Cerebellum (tissue), 4 donors: ENCODE measurements at places on chromosomes 7 and 10.

DNA sequence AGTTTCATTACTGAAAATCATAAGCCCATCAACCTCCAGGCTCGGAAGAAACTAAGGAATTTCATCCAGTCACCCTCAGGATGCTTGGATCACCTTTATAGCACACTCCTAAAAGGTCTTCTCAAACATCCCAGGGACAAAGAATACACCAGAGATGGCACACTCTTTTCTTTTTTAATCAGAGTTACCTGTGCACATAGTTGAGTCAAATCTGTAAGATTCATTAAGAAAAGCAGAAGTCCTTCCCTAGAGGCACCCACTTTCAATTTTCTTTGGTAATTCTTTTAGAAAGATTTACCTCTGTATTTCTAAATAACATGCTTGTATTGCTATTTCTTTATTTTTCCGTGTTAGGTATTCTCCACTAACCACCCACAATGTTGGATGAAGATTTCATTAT is 50.6 kb upstream of the IL6 start:
- DNase-seq = no peak

DNA sequence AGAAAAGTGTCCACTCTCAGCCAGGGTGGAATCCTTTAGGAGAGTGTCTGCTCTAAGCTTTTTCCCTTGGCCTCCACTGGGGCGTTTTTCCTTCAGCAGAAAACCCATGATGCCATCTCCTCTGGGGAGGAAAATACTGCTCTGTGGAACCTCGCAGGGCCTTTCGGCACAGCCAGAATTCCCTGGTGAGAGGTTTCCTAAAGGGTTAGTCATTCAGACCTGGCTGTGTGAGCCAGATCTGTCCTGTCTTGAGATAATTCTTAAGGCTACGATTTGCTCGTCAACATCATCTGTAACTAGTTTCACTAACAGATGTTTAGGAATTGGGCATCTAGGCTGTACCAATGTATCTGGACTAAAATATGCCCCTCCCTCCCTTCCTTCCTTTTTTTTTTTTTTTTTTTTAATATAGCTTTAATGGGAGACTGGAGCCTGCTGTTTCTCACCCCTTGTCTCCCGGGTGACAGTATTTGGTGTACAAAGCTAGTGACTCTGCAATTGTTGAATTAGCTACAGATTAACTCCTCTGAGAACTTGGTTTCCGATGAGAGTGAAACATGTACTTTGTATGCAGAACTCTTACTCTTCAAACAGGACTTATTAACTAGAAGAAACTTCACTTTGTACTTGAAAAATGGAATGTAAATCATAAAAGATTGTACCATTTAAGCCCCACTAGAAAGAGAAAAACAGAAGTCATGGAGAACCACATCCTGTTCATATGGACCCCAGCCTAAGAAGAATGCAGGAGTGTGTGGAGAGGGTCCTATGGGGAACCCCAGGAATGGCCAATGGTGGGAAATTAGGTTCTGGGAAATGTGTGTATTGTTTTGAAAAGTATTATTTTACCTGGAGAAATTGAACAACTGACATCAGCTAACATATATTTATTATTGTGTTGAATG is 230.9 kb downstream of the CAMK1D start:
- no peak for DNase-seq

DNA sequence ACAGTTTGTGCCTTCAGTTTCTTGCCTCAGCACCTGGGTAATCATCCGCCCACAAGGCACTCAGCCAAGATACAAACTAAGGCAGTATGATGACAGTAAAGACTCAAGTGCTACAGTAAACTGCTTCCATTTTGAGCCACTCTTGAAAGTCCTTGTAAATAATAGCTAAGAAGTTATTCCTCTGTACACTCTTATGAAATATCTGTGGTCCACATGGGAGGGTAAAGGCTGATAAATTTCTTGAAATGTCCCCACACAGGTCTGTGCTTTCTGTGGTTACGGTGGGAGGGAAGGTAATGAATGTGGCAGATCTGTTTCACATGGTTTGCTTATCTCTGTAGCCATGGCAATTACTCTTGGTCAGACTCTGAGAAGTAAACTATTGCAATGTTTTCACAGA is 551.0 kb upstream of the ZWINT start:
- DNase-seq = no peak

GRCh38 chr10:89257581-89257980 is 6.0 kb upstream of the LIPA start:
- no peak for DNase-seq

DNA sequence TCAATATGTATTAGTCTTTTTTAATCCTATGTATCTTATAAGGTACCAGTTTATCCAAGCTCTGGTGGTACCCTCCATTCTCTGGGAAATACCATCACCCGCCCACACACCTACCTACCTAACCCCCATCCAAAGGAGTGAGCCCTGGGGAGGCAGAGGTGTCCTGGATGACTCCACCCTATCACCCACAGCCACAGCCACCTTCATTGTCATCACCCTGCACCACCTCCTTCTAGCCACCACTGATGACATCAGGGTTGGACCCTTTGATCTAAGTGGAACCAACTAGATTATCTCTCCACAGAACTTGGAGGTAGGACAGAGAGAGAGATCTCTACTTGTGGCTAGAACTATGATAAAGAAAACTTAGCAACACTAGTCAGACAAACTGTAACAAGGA is 259.4 kb downstream of the PARD3 start:
- DNase-seq = no peak

- DNase-seq = no peak
Measured at GRCh38 chr10:13564576-13564975, 22.2 kb upstream of the PRPF18 start.

- no peak for DNase-seq
Measured at GRCh38 chr10:27504808-27505460, 830 bp downstream of the RAB18 start.

DNA sequence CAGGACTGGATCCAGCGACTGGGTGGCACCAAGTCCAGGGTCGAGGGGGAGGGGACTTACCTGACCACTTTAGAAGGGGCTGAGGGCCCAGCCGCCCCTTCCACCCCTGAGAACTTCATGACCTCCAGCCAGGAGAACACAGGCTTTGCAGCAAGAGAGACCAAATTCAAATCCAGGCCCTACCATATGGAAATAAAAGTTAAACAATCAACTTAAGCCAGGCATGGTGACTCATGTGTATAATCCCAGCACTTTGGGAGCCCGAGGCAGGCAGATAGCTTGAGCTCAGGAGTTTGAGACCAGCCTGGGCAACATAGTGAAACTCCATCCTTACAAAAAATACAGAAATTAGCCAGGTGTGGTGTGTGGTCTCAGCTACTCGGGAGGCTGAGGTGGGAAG is 61.9 kb downstream of the COL13A1 start:
- no peak for DNase-seq

DNA sequence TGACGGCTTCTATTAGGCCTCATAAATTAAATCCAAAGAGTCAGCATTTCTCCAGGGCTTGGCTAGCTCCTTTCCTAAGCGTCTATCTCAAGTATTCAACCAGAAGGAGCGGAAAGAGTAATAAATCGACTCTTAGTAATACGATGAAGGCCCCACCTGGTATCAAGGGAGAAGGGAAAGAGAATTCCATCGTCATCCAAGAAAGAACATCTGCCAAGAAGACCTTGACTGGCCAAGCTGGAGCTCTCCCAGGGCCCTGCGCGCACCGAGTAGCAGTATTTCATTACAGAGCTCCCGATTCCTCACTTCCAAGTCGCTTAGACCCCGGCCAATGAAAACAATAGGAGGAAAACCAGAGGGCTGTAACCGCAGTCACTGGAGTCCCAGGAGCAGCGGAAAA is 178.0 kb upstream of the FRMD4A start:
- DNase-seq = no peak

DNA sequence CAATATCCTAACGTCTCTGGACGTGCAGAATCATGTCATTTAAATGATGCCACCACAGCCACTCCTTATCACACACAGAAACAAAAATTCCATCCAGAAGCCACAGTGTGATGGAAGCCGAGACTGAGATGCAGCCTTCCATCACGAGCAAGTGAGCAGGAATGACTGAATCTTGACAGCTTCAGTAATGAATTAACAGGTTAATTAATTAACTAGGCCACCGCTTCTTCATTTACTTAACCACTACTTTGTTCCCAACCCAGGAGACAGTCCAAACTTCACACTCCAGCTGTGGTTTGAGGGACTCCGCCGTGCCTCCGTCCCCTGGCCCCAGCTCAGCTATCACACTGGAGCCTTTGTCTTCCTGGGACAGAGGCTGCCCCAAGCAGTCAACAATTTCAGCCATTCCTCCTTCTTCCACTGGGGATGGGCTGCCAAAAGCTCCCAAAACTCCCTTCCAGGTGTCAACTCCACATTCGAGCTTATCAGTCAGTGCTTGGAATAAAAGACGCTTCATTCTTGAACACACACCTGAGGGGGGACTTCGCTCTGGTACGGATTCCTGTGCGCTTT is 65.9 kb downstream of the FGFR2 start:
- no peak for DNase-seq

DNA sequence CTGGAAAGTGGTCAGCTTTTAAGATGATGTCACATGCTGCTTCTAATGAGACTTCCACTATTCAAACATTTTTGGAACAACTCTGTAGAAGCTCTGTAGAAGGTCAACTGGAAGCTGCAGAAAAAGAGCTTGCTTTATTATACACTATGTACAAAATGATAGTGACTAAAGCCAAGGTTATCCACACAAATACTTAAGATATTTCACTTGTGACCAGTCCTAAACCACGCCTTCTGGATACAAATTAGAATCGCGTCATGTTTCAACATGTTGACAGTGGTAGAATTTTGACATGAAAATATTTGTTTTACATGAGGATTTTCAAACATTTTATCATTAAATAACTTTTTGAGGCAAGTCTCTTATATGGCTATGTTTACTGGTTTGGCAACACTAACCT is 499.6 kb upstream of the PHF14 start:
- DNase-seq = no peak

GRCh38 chr10:68296843-68297663 is 34.8 kb upstream of the HNRNPH3 start:
- no peak for DNase-seq

GRCh38 chr10:123897146-123897545 is 5.5 kb upstream of the CPXM2 start:
- no peak for DNase-seq

GRCh38 chr7:84336303-84336702 is 141.7 kb upstream of the SEMA3A start:
- DNase-seq = no peak

GRCh38 chr10:110848106-110848505 is 23.6 kb upstream of the PDCD4 start:
- no peak for DNase-seq

- no peak for DNase-seq
Measured at GRCh38 chr10:127916826-127917225, 9.9 kb downstream of the PTPRE start.
